ENCODE measurements at places on chromosomes 5 and 9.

GRCh38 chr5:15533129-15533893, 33.3 kb downstream of the FBXL7 start:
- no peak for DNase-seq

DNA sequence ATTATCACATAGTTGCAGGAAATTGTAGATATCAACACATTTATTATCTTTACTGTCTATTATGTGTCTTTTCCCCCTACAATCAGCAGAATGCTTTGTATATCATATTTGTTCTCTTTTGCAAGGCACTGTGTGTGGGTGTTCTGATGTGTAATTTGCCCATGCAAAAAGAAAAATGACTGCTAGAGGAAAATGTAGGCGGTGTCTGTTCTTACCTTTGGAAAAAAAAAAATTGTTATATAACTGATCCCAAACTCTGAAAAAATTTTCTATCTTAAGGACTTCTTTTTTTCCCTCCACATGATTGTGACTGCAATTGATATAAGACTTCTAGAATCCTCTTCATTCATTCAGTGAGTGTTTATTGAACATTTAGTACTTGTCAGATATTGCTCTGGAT, 24.5 kb downstream of the MRPS30 start:
- no peak for DNase-seq

DNA sequence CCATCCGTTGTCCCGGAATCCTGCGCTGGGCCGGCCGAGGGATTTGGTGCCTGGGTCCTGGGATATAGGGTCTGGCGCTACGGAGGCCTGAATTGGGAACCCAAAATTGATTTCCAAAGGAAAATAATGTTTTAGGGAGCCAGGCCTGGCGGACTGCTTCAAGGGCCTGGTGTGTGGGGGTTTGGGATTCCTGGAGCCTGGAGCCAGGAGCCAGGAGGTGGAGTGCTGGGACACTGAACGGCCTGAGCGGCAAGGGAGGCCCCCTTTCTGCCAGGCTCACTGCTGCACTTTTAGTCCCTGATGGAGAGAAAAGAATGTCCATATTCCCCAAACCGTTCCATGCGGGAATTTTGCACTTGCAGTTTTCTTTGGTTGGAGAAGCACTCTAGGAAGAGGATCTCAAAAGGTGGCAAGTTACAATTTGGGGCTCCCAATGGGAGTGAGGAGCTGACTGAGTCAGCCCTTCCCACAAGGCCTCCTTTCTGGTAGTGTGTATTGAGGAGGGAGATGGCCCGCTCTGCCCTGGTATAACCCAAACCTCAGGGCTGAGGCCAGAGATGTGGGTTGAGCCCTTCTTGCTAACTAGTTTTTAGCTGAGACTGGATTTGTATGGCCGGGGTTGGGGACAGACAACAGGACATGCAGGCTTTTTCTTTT, 2.2 kb downstream of the LMX1B start:
- DNase-seq = no peak

DNA sequence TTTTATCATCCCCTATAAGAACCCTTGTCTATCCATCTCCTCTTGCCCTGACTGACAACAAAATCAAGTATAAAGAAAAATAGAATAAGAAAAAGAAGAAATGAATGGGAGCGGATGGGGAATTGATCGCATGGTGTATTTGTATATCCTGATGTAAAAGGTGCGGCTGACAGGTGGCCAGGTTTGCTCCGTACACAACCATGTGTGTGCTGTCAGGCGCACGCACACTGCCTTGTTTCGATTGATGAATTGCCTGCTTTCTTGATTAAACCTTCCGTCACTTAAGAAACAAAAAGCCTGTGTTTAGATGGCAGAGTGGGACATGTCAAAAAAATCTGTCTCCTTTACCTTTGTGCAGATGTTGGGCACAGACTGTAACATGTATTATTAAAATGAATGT, 102.6 kb downstream of the MVB12B start:
- DNase-seq = no peak

DNA sequence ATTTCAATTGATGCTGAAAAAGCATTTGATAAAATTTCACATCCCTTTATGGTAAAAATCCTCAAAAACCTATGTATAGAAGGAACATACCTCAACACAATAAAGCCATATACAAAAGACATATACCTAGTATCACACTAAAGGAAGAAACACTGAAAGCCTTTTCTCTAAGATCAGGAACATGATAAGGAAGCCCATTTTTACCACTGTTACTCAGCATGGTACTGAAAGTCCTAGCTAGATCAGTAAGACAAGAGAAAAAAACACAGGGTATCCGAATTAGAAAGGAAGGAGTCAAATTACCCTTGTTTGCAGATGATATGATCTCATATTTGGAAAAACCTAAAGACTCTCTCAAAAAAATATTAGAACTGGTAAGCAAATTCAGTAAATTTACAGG, 350.2 kb upstream of the PDE4D start:
- DNase-seq = no peak

DNA sequence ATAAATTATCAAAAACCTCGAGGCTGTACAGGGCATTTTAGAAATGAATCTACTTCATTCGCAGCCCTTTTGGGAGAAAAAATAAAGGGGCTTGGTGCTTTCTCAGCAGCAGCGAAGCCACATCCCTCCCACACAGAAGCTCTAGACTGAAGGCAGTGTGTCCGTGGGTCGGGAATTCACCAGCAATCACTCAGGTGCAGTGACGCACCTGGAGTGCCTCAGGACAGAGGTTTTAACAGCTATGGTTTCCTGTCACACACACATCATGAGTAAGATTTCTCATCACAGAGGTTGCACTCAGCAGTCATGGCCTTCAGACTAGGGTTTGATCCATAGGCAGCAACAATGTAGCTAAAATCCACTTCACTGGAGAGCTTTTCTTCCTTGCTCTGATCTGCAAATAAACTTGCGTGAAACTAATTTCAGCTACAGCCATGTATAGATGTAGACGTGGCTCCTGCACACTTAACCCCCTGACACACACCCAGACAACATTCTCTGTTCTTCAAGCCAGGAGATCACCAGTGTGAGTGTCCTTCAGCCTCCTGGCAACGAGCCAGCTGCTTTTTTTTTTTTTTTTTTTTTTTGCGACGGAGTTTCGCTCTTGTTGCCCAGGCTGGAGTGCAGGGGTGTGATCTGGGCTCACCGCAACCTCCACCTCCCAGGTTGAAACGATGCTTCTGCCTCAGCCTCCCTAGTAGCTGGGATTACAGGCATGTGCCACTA, 34.8 kb downstream of the DYNC2I2 start:
- DNase-seq = no peak

DNA sequence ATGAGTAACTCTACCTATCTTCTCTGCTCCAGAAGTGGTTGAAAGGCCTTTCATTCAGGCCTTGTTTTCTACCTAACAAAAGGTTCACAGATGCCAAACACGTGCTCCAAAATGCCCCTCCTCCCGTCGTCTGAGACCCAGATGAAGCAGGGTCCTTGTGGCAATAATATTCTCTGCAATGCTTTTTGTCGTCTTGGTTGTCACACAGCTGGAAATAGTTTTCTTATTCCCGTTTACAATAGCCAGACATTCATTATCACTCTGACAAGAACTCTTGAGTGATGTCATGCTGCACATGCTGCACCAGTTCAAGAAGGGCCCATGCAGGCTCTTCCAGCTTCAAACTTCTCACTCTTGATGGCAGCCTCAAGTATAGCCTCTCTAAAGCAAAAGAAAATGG, 7.8 kb downstream of the LPAR1 start:
- no peak for DNase-seq

DNA sequence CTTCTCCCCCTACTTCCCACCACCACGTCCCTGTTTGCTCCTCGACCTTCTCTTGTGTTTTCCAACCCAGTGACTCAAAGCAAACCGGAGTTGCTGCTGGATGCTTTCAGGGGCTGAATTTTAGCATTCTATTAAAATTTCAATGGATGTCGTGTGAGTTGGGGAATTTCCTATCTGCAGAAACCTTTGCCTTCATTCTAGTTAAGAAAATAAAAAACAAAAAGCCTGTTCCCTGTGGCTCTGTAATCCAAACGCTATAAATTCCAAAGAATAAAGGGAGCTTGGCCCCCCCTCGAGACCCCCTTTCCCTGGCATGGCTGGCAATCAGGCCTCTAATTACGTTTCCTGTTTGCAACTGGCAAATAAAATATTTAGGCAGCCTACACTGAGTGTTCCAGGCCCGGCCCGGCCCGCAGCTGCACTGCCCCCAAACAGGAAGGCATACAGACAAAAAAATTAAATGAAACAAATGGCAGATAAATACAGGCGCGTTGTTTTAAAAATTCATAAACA, 139.4 kb upstream of the PPP1R26 start:
- no peak for DNase-seq

DNA sequence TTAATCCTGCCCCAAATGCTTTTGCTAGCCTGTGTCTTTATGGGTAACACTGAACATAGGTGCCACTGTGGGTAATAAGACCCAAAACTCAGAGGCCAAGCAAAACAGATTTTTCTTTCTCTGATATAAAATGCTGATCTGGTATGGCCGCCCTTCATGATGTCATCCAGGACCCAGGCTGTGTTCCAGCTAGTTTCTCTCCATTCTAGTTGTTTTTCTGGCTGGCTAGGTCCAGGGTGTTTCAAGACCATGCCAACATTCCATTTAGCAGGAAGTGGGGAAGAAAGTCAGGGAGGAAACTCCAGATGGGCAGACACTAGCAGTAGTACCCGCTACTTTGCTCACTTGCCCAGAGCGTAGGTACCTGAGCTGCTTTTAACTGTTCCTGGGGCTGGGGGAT, 183.9 kb upstream of the OTULINL start:
- DNase-seq = no peak

DNA sequence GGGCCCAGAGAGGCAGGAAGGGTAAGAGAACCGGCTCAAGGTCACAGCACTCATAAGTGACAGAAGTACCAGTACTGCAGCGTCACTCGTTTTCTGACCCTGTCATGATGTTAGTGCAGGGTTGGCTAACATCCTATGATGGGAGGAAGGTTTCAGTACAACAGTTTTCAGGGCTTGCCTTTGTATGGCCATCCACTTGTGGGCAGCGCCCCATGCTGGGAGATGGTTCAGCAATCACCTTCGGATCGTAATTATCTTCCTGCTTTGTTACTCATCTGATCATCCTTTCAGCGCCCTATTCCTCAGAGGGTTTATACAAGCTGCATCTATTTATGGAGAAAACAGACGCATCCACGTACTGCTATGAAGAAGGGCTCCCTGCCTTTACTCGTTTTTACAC, 2.4 kb downstream of the MAP1B start:
- DNase-seq = no peak

DNA sequence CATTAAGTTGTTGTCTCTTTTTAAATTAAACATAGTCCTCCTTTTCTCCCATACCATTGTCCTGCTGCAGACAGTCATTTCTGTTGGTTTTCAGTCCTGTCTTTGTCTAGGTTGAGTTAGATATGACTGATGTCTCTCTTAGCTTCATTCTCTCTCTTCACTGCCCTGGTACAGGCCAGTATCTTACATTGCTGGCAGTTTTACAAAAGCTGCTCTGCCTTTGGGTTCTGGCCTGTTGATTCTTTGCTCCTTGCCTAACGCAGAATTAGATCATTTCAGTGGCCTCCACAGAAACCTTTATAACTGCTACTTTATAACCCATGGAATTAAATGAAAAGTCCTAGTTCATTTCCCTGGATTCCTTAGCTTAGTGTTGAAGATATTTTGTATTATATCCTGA, 33.7 kb downstream of the GPR21 start:
- DNase-seq = no peak

DNA sequence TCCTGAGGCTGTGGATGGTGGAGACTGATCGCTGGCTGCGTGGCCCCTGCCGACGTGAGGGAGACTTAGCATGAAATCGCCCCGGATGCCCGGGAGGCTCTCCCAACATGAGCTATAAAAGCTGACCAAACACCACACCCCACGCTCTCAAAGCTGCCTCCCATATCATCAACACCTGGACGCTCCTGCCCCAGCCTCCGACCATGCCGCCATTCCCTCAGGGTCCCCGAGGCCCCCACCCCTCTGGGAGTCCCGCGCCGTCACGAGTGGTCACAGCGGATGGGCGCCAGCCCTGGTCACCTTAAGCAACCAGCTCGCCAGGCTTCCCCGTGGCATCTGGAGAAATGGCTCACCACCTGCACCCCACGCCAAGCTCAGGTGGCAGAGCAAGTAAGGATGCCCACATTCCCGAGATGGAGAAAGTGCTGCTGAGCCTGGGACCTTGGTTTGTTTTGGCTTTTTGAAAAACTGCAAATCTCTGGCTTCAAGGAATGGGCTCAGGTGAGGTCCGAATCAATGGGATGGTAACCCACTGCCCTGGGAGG, 196.0 kb downstream of the MED10 start:
- DNase-seq = no peak

GRCh38 chr5:180118391-180118791, 46.8 kb upstream of the RNF130 start:
- no peak for DNase-seq

DNA sequence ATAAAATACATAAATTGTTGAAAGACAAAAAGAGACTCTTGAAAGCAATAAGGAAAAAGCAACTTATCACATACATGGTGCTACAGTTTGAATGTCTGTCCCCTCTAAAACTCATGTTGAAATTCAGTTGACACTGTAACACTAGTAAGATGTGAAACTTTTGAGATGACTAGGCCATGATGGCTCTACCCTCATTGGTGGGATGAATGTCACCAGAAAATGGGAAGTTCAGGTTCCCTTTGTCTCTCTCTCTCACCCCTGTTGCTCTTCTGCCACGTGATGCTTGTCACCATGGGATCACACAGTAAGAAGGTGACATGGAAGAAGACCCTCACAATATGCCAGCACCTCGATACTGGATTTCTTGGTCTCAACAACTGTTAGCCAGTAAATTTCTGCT, 50.3 kb upstream of the SPTLC1 start:
- DNase-seq = no peak

GRCh38 chr5:132444061-132444460, 46.5 kb downstream of the IRF1 start:
- DNase-seq = no peak

DNA sequence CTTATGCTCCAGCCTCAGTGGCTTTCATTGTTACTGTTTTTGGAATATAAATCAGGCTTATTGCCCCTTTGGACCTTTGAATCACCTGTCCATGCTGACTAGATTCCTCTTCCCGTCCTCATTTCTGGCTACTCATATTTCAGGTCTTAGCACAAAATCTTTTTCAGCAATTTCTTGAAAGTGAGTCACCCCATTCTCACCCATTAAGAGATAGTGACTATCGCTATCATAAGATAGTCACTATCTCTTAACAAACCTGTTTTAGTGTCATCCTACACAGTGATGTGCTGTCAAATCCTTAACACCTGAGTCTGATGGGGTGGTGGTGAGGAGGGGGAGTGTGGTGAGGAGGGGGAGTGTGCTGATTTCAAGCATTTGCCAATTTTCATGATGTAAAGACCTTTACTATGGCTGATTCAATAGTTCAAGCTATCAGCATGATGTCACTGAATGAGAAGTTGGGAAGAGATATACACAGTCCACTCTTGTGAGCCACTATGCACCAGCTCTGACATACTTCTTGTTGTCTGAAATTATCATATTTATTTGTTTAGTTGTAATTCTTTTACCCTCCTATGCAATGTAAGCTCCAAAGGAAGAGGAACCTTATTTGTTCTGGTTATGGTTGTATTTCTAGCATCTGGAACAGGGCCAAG, 95.3 kb downstream of the GRIA1 start:
- DNase-seq = no peak

GRCh38 chr9:70580606-70581195, 166.2 kb upstream of the KLF9 start:
- DNase-seq = no peak

Data from NCI-H1694 treated with DMSO at 0.1 percent for 48 hours (cell line).